ENCODE measurements at places on chromosomes 2 and 18.
A peak's percentile ranks its signal among the peaks of the same experiment; 100 is the strongest.

- DNase-seq: no peak
Measured at GRCh38 chr2:143251681-143252080, 122.5 kb downstream of the ARHGAP15 start.

DNA sequence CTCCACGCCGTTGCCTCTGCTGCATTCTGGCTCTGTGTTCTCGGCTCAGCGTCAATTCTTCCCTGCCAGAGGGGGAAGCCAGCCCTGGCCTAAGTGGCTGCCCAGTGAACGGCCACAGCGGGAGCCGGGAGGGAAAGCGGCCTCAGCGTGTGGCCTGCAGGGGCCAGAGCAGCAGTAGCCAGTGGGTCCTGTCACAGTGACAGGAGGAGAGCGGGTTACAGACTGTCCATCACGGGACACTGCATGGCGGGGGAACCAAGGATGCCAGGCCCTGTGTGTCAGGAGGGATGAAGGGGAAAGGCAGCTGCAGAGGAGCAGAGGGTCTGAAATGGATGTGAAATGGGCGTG lies 39.7 kb downstream of the PDIA6 start:
- DNase-seq: peak; percentile 63

- no peak for DNase-seq
Measured at GRCh38 chr2:236590846-236591245, 21.2 kb downstream of the ACKR3 start.

DNA sequence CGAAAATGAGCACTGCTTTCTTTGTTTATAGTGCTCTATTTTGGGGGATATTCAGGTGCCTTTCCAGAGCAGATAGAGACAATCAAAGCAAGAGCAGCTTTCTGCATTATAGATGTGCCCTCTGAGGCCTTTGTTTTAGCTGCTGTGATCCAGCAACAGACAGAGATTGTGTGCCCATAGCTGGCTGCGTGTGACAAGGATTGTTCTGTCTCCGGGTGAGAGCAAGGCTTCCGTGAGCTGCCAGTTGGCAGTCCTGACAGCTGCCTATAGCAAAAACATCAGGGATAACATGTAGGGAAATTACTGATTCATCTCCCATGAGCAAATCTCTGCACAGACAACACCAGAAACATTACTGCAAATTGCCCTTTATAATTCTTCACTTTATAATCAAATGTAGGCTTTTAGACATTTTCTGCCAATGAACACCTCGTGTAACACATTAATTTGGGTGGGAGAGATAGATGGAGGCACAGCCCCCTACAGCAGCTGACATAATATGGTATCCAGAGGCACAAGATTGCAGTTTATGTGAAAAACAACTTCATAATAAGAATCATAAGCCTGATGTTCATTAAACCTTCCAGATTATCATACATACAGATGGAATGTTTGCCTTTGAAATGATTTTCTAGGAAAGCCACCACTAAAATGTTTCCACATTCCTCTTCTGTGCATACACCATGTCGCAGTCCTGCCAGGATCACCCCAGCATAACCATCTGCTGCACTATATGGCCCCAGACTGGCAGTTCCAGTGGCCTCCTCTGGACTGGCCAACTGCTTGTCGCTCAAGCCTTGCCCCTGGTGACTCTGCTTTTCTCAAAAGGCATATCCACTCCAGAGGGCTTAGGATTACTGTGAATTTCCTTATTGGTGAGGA lies 131.2 kb downstream of the TRIB2 start:
- DNase-seq: no peak

- no peak for DNase-seq
Measured at GRCh38 chr18:21389283-21389682, 147.3 kb downstream of the GREB1L start.

- no peak for DNase-seq
Measured at GRCh38 chr2:234514873-234515638, 18.2 kb upstream of the ARL4C start.

DNA sequence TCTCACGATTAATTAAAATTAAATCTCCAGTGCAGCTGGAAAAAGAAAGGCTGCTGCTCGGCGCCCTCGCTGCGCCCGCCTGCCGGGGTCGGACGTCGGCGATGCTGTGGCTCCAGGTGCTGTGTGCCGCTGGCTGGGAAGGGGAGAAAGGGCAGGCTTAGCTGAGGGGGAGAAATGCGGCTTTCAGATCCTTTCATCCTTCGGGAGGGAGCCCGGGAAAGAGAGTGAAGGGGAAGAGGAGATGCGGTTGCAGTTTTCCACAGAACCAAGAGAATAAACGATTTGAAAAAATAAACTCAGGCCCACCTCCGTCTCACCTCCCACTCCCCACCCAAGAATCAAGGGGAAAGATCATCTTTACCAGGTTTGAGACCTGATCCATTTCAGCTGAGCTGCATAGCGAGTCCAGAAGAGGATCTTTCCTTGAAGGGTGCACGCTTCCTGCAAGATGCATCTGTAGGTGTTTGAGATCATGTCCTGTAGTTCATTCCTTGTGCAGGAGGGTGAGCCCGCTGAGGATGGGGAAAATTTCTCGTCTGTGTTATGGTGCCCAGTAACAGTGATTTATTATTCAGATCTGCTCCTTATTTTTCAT lies 495 bp downstream of the TMEM169 start:
- DNase-seq: no peak

DNA sequence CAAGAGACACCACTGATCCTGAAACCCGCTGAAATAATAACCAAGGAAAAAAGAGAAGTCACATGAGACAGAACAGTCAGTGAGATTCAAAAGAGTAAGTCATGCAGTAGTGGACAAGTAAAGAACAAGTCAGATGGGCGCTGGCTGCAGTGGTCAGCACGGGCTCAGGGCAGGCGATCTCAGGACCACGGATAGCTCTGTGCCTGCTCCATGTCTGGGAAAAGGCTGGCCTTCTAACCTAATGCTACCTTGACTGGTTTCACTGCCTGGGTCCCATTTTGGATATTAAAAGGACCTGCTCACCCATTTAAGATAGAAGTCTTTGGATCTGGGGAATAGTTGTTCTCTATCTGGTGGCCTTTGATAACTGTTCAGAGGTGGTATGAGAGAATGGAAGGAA lies 61.7 kb upstream of the LCLAT1 start:
- no peak for DNase-seq

GRCh38 chr2:12116228-12116750 lies 369.9 kb downstream of the LPIN1 start:
- no peak for DNase-seq
